AG09319 (cell line): ENCODE measurements at places on chromosomes 16 and 17.

GRCh38 chr17:29165800-29166506, 14.2 kb downstream of the MYO18A start:
- no peak for DNase-seq

GRCh38 chr17:30248786-30249185, 13.3 kb upstream of the SLC6A4 start:
- DNase-seq = no peak

- no peak for DNase-seq
Measured at GRCh38 chr16:89931964-89932363, 8.8 kb downstream of the TUBB3 start.

DNA sequence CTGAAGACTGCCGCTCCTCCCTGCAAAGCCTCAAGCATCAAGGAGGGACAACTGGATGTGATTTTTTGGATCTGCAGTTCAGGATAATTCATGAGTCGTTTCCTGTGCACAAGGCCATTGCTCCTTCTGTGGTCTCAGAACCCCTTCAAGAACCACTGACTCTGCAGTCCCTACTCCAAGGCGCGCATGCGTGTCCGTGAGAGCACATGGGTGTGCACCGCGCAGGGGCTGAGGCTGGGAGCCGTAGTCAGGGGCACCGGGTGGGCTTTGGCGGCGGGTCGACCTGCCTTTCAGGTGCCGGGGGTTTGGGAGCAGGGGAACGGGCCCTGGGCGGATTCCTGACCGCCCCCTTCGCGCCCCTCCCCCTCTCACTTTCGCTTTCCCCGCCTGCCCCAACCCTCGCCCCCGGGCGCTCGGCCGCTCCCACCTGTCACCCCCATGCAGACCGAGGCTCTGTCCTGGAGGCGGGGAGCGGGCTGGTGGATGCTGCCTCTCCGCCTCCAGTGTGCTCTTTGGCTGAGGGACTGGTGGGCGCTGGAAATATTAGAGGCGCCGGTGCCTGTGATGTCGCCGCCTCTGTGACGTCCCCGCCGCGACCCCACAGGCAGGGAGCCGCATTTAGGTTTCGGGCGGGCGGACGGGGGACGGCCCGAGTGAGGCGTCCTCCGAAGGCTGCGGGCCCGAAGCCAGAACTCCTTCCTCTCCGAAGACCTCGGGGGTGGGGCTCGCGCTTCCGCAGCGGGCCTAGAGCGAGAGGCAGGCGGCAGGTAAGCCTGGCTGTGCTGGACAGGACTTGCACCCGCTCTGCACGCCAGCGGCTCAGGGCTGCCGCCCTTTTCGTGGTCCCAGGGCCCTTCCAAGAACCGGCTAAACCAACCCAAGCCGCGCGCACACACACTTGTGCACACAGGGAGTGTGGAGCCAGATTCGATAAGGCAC, at the start of gene SPATA32:
SPATA32 (minus strand) TSS at position 518 of the 939 bp plus-strand sequence; CDS start at position 440, 78 bp downstream.
- no peak for DNase-seq

DNA sequence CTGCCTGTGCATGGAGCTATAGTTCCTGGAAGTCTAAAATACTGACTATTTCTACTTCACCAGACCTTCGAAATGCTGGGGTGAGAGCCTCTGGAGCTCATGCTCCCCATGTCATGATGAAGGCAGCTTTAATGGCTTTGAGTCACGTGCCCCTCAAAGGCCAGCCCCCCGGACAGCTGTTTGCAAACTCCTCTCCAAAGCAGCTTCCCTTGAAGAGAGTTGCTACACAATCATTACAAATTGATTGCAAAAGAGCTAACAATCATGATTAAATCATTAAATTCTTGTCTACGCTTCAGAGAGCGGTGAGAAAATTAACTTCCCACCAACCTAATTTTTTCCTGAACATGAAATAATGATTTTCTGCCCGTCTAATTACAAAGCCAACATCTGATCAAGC, 134.8 kb upstream of the IRX6 start:
- DNase-seq = no peak

GRCh38 chr16:83744441-83744981, 63.3 kb upstream of the HSBP1 start:
- no peak for DNase-seq

DNA sequence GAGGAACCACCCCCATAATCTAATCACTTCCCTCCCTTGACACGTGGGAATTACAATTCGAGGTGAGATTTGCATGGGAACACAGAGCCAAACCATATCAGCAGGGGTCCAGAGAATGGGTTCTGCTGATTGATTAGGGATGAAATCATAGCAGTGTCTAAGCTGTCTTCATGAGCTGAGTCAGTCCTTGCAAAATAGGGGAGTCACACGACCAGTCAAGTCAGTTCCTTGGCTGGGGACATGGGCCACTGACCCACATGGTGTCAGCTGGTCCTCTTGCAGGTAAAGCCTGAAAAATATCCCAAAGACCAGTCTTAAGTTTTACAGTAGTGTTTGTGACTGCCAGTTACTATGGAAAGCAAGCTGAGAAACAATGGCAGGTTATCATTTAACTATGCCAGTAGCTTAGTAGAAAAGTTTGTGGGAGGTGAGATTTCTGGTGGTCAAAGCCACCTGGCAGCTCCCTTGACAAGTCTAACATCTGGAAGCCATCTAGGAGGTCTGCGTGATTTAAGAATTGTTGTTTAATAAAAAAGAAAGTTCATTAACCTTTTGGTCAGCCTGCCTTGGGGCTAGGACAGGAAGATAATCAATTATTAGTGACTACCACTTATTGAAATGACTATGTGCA, 15.7 kb upstream of the ATF7IP2 start:
- no peak for DNase-seq

DNA sequence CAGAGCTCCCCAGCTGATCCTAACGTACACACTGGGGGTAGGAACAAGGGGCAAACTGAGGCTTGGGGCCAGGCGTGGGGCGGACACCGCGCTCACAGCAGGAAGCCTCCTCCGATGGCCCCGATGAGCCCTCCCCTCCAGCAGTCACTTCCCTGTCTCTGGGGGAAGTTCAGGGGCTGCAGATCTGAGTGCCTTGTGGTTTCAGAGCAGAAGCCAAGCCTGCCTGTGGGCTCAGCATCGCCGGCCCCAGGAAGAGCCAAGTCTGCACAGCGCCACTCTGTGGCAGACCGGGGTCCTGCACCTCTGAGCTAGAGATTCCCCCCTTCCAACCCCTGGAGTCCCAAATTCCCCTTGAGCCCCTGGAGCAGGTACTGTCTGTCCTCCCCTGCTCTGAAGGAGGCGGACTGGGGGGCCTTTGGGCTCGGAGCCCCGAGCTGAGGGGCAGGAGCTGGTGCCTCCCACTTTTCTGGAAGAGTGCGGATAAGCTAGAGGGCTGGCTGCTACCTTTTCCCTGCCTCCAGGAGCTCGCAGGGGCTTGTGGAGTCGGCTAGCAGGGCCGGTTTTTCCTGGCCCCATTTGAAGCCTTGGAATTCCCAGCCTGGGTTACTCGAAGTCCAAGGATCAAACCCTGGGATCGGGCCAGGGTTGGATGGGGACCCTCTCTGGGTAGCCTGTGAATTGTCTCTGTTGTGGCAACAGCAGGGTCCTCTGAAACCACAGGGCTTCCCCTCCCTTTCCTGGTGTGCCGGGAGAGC, 2.9 kb downstream of the GSE1 start:
- no peak for DNase-seq

DNA sequence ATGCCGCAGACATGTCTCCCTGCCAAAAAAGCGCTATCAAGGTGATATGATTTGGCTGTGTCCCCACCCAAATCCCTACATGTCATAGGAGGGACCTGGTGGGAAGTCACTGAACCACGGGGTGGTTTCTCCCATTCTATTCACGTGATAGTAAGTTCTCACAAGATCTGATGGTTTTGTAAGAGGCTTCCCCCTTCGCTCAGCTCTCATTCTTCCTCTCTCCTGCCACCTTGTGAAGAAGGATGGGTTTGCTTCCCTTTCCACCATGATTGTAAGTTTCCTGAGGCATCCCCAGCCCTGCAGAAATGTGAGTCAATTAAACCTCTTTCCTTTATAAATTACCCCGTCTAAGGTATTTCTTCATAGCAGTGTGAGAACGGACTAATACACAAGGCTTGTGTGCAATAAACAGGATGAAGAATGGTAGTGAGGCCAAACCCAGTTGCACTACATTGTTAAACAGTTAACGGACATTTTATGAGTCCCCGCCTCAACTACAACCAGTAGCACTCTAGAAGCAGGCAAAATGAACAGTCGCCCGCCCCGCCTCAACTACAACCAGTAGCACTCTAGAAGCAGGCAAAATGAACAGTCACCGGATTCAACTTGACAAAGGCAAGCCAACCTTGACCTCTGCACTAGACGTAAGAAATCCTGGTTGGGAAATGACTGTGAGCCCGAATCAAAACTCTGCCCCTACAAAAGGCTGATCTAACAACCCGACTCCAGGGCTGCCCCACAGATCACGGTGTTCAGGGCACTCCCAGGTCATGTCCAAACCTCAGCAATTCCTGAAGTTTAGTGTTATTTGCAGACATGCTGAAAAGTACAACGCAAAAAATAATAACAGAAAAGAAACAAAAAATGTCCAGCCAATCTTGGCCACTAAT, 26.3 kb downstream of the VPS53 start:
- DNase-seq = no peak

- no peak for DNase-seq
Measured at GRCh38 chr16:86565181-86565631, 1.4 kb upstream of the FOXC2 start.
